ENCODE measurements at places on chromosomes 6 and 20.

- DNase-seq = no peak
Measured at GRCh38 chr6:78810698-78811097, 56.7 kb upstream of the IRAK1BP1 start.

- DNase-seq = no peak
Measured at GRCh38 chr6:128241216-128241615, 279.2 kb downstream of the PTPRK start.

GRCh38 chr6:128686084-128686483 lies 165.7 kb upstream of the PTPRK start:
- no peak for DNase-seq

GRCh38 chr6:39035681-39036080 lies 12.9 kb upstream of the GLP1R start:
- no peak for DNase-seq

- no peak for DNase-seq
Measured at GRCh38 chr20:37697314-37697713, 3.5 kb downstream of the CTNNBL1 start.

GRCh38 chr20:5780846-5781217 lies 30.6 kb downstream of the SHLD1 start:
- DNase-seq = no peak

- DNase-seq = no peak
Measured at GRCh38 chr6:80341330-80341729, 234.9 kb downstream of the BCKDHB start.

GRCh38 chr6:7697820-7698623 lies 27.9 kb upstream of the BMP6 start:
- DNase-seq = no peak

GRCh38 chr6:76435174-76435573 lies 362.7 kb upstream of the IMPG1 start:
- no peak for DNase-seq

GRCh38 chr20:58511364-58511763 lies 3.8 kb downstream of the APCDD1L start:
- no peak for DNase-seq

- DNase-seq = no peak
Measured at GRCh38 chr20:933029-933428, 16.9 kb upstream of the ANGPT4 start.

DNA sequence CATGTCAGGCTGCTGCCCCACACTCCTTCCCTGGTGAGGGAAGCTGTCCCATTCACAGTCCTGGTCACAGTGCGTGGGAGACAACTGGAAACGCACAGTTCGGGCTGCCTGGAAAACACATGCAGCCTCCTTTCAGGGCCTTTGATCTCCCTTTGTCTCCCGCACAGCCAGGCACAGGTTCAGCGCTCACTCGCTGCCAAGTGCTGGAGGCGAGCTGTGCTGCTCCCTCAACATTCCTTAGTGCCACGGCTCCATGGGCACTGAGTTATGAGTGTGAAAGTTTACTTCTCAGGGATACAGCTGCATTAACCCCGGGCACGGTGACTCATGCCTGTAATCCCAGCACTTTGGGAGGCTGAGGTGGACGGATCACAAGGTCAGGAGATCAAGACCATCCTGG lies 9.1 kb downstream of the YTHDF1 start:
- DNase-seq = no peak

- DNase-seq = no peak
Measured at GRCh38 chr6:107871976-107872375, 47.9 kb upstream of the SCML4 start.

DNA sequence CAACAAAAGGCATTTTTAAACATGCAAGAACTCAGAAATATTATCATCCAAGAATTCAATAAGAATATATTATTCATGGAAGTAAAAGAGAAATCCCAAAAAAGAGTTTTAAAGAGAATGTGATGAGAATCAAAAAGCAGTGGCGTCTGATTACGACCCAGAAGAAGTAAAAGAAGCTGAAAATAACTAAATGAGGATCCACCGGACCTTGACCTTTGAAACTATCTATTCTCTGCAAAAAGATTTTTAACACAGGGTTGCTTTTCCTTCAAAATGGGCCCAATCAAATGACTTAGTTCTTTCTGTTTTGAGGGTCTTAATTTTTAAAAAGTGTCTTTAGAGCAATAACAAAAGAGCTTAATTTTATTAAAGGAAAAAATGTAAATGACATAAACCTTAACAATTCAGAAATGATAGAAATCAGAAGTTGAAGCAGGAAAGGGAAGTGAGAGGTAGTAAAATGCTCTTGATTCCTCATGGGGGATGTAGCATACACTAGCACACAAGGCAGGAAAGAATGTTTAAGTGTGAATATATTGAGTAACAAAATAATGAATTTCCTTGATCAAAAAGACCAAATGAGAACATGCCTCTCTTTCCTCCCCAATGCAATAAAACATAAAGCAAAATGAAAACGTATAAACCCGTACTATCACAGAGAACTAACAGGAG lies 223.1 kb upstream of the PRDM1 start:
- no peak for DNase-seq

- peak; percentile 57 for DNase-seq
Measured at GRCh38 chr6:69422020-69422419, 374.8 kb downstream of the LMBRD1 start.

GRCh38 chr20:10306440-10307358 lies 88.1 kb downstream of the SNAP25 start:
- no peak for DNase-seq

GRCh38 chr20:24955045-24955444 lies 6.0 kb downstream of the CST7 start:
- DNase-seq = no peak

All from NCI-H1694 treated with DMSO at 0.1 percent for 48 hours (cell line).